Cardiac septum (tissue), 1 donor: ENCODE measurements at places on chromosomes 12 and 14. TPM values are rescaled to one million over a fixed set of nuclear protein-coding genes. Genes with fewer than 3 reads are reported as not detected.

- no peak for DNase-seq
Observed at GRCh38 chr14:90900476-90901083, 84.3 kb upstream of the TTC7B start.

Gene SRP54
- total RNA-seq = 33.9 TPM

Gene ERBB3
- 1.5 TPM for total RNA-seq

Gene PRH2
- total RNA-seq = not detected
